ENCODE measurements at places on chromosomes 16 and 17. TPM values are rescaled to one million over a fixed set of nuclear protein-coding genes. Genes with fewer than 3 reads are reported as not detected.

Gene MRPL12
- total RNA-seq, result 117 TPM

Gene CCL1
- total RNA-seq, result not detected

Gene CBFA2T3
- total RNA-seq, result 5.9 TPM

Gene ABAT
- 25.8 TPM for total RNA-seq

Gene SNAI3
- total RNA-seq, result 0.97 TPM

Gene KRTAP9-2
- total RNA-seq, result not detected

Gene ZCCHC14
- 20.5 TPM for total RNA-seq

Gene CCL11
- total RNA-seq, result 3.2 TPM

Gene METTL22
- total RNA-seq, result 31.9 TPM

Gene SDR42E2
- not detected for total RNA-seq

Gene BEAN1
- 2.8 TPM for total RNA-seq

Gene DRC3
- 1.9 TPM for total RNA-seq

Gene UTS2R
- total RNA-seq, result 0.51 TPM

Gene PYCARD
- total RNA-seq, result 3.2 TPM

Gene MRPL58
- total RNA-seq, result 39.3 TPM

Gene SLC16A6
- total RNA-seq, result 0.19 TPM

Gene NXN
- 14.3 TPM for total RNA-seq

Gene MYL4
- 113 TPM for total RNA-seq

Gene ASPA
- 0.94 TPM for total RNA-seq

Gene JMJD8
- total RNA-seq, result 50.5 TPM

Gene CORO6
- 128 TPM for total RNA-seq

Gene CPD
- 20.7 TPM for total RNA-seq

Gene USP43
- total RNA-seq, result not detected

Gene GLTPD2
- not detected for total RNA-seq

Gene SLC52A1
- not detected for total RNA-seq

Gene JPH3
- 0.11 TPM for total RNA-seq

Gene TEX14
- 0.32 TPM for total RNA-seq

Gene TP53TG3C
- total RNA-seq, result not detected
